ENCODE measurements at places on chromosomes 7 and 10. TPM values are rescaled to one million over a fixed set of nuclear protein-coding genes. Genes with fewer than 3 reads are reported as not detected.

FGFBP3 gene
- total RNA-seq, result 1.6 TPM

JCAD gene
- 0.05 TPM for total RNA-seq

HOXA6 gene
- total RNA-seq, result not detected

HECW1 gene
- not detected for total RNA-seq

LIPF gene
- not detected for total RNA-seq

SLC26A4 gene
- total RNA-seq, result 1.3 TPM

SLC39A12 gene
- total RNA-seq, result not detected

ARHGEF35 gene
- 6.5 TPM for total RNA-seq

NUTM2E gene
- not detected for total RNA-seq

P4HA1 gene
- total RNA-seq, result 15.9 TPM

ELFN1 gene
- not detected for total RNA-seq

CNTNAP2 gene
- total RNA-seq, result 0.14 TPM

GCK gene
- total RNA-seq, result 2.1 TPM

CEP55 gene
- total RNA-seq, result 68.2 TPM

ARHGAP12 gene
- total RNA-seq, result 2.6 TPM

PPP1R17 gene
- total RNA-seq, result not detected

SPDYE1 gene
- not detected for total RNA-seq

ZNF804B gene
- not detected for total RNA-seq

CCDC3 gene
- total RNA-seq, result not detected

CAV1 gene
- 0.35 TPM for total RNA-seq

DOCK1 gene
- total RNA-seq, result 0.72 TPM

CDC14C gene
- total RNA-seq, result not detected

CLDN15 gene
- 9.8 TPM for total RNA-seq

HNRNPF gene
- total RNA-seq, result 379 TPM

TYW1B gene
- total RNA-seq, result 3.3 TPM

GFRA1 gene
- total RNA-seq, result not detected

MBLAC1 gene
- total RNA-seq, result 2.3 TPM

KIN gene
- 7.7 TPM for total RNA-seq

TMEM270 gene
- total RNA-seq, result not detected

PTPRE gene
- 16.4 TPM for total RNA-seq

TMEM176B gene
- not detected for total RNA-seq

CPN1 gene
- total RNA-seq, result not detected

CYP2C19 gene
- 0.12 TPM for total RNA-seq

CDK14 gene
- total RNA-seq, result 0.81 TPM

VWA2 gene
- not detected for total RNA-seq

FXYD4 gene
- not detected for total RNA-seq

ACHE gene
- not detected for total RNA-seq

LRRC4 gene
- total RNA-seq, result 1.3 TPM

LIPJ gene
- not detected for total RNA-seq

DGKI gene
- total RNA-seq, result 2.0 TPM

CFAP70 gene
- total RNA-seq, result 0.20 TPM

CDNF gene
- total RNA-seq, result 1.6 TPM
